K562 (cell line): ENCODE measurements at places on chromosomes 12 and 14.

DNA sequence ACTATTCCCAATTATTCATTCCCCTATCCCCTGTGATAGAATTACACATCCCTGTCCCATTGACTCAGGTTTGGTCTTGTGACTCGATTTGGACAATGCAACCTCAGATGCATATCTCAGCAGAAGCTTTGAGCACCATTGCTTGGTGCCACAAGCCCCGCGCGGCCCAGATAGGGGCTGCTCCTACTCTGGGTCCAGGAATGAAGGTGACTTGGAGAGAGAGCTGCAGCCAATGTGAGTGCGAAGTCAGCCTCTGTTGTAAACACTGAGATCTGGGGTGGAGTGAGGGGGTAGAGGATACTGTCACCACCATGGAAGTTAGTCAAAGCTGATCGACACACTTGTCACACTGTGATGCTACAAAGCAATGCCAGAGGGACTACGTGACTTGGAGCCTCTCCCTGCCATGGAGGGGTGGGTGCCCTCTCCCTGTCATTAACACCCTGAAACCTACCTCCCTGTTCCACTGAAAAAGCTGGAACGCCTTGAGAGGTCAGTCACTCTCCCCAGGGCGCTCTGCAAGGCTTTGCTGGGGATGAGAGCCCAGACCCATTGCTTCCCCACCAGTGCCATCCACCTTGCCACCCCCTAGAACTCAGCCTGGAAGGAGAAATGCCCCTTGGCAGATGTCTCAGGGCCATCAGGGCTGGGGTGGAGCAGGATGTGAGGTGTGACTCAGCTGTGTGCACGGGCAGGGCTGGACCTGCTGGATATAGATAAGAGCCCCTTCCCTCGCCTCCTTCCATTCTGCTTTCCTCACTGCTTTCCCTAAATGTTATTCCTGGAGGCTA is 6.6 kb upstream of the PLEK2 start:
- DNase-seq, result peak; percentile 83

DNA sequence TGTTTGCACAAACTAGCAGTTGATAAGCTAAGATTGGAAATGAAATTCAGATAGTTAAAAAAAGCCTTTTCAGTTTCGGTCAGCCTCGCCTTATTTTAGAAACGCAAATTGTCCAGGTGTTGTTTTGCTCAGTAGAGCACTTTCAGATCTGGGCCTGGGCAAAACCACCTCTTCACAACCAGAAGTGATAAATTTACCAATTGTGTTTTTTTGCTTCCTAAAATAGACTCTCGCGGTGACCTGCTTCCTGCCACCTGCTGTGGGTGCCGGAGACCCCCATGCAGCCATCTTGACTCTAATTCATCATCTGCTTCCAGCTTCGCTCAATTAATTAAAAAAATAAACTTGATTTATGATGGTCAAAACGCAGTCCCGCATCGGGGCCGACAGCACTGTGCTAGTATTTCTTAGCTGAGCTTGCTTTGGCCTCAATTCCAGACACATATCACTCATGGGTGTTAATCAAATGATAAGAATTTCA is 335.6 kb downstream of the TMEM121 start:
- DNase-seq, result no peak

GRCh38 chr12:103877288-103877687 is 36.3 kb upstream of the NT5DC3 start:
- no peak for DNase-seq

- DNase-seq, result no peak
Observed at GRCh38 chr12:52423035-52423434, 11.1 kb downstream of the KRT75 start.

- no peak for DNase-seq
Observed at GRCh38 chr12:120674097-120674636, 12.8 kb upstream of the MLEC start.

GRCh38 chr12:109697877-109698468 is 15.7 kb upstream of the FAM222A start:
- peak; percentile 78 for DNase-seq

DNA sequence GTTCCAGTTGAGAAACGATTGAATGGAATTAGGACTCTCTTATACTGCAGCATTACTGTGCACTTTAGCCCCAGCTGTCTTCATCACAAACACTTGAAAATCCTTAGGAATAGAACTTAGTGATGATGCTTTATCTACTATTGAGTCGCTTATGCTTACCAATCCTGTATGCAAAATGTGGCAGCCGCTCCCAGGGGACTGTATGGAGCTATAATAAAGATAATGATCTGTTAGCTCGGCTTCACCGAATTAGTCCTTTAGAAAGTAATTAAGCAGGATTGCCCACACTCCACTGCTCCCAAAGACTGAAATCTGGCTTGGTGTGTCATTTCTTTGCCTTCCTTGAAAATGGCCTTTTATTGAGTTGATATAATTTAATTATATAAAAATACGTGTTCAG is 10.6 kb downstream of the EML1 start:
- DNase-seq, result no peak

DNA sequence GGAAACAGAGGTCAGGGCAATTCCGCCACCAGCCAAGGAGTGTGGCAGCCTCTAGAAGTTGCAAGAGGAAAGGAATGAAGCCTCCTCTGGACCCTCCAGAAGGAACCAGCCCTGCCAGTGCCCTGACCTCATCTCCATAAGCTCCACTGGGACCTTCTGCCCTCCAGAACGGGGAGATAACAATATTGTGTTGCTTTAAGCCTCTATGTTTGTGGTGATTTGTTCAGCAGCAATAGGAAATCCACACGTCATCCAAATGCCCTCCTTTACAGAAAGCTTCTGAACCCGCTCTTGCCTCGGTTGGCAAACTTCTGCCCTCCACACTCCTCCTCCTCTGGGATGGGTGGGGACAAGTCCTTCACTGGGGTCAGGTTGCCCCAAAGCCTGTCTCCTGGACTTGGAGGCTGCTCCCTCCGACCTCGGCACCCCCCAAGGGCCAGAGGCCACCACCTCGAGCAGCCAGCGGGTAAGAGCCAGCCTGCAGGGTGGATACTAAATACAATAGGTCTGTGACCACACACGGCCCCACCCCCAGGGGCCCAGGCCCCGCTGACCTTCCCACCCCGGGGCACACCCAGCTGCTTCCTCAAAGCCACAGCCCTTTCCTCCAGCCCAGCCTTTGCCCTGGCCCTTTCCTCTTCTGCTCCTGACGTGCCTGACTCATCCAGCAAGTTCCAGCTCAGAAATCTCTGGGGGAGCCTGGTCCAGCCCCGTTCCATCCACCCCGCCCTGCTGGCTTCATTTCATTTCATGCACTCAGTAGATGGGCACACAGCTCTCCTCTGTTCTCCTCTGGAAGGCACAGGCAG is 58.7 kb upstream of the NCOR2 start:
- DNase-seq, result peak; percentile 70

GRCh38 chr12:125269276-125269675 is 204.0 kb downstream of the AACS start:
- no peak for DNase-seq

- DNase-seq, result no peak
Observed at GRCh38 chr14:79040790-79041189, 870.6 kb downstream of the NRXN3 start.

DNA sequence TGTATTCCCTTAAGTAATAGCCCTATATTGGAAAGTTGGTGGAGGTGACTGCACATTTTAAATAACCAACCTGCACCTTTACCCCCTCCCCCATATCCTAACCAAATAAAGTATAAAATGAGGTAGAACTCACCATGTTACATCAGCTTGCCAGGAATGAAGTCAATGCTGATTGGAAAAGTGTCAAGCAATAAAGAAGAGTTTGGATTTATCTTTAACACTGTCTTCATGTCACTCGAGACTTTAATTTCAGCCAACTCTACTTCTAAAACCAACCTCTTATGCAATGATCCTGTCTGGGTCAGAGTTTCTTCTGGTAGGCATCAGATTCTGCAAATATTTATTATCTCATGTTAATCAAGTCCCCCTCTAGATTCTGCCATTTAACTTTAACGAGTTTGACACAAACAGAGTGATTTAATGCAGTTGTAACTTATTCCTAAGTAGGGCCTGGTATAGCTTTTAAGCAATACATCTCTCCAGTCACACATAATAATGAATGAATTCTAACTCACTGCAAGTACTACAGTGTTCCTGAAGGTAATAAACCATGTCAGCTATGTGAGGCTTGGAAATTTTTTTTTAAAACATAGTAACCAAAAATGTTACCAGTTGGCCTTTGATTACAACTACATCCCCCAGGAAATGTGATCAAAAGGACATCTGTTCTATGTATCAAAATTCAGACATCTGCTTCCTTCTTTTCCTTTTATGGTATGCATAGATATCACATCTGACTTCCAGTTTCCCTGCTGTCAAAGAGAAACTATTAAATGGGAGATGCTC is 98.7 kb downstream of the ERGIC2 start:
- DNase-seq, result no peak

DNA sequence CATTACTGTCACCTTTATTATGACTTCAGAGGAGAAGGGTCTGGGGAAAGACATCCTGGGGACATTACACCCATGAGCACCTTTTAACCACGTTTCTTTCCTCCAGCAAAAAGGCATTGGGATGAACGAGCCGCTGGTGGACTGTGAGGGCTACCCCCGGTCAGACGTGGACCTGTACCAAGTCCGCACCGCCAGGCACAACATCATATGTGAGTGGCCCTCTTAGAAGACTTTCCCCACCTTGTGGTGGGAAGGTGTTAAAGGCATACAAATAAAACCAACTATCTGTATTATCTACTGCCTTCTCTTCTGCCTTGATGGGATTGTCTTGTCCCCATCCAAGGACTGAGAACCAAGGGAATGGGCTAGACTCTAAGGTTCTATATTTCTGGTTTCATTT is 6.0 kb downstream of the PSMD9 start:
- no peak for DNase-seq

- DNase-seq, result no peak
Observed at GRCh38 chr12:127133675-127134335, 1133.2 kb upstream of the TMEM132C start.

DNA sequence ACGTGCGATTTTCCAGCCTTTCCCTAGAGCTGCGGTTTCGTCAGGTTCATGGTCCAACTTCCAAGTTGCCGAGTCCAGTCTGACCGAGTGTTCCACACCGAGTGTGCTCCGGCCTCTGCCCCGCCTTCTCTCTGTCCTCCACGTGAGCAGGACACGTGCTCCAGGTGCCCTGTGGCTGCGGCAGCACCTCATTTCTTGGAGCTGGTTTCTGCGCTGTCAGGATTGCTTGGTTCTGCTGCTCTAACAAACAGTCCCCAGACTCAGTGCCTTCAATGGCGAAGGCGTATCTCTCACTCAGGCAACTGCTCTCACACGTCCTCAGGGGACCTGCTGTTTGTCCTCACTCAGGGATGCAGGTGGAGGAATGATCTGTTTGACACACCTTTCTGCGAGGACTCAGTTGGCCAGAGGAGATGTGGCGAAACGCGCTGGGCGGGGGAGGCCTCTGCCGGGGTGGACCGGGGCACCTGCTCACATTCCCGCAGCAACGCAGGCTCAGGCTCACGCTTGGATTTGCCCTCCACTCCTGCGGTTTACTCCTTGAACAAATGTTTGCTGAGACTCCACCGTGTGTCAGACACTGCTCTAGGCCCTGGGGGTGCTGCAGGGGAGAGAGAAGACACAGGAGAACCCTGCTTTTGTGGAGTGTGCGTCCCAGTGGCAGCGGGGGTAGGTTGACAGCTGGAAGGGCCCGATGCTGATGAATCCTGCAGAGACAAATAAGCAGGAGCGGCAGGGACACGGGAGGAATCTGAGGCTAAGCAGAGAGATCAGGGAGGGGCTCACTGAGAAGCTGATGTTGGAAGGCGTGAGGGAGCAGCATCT is 63.4 kb upstream of the FBRSL1 start:
- no peak for DNase-seq

- no peak for DNase-seq
Observed at GRCh38 chr12:9906873-9907272, 25.3 kb downstream of the CLEC2A start.

- DNase-seq, result no peak
Observed at GRCh38 chr12:109947521-109947920, 47.4 kb downstream of the TCHP start.

- DNase-seq, result no peak
Observed at GRCh38 chr12:79347866-79348265, 342.9 kb downstream of the PAWR start.

GRCh38 chr14:75088566-75089373 is 19.3 kb downstream of the ZC2HC1C start:
- peak; percentile 40 for DNase-seq

- no peak for DNase-seq
Observed at GRCh38 chr12:27578689-27579372, 54.8 kb downstream of the PPFIBP1 start.

DNA sequence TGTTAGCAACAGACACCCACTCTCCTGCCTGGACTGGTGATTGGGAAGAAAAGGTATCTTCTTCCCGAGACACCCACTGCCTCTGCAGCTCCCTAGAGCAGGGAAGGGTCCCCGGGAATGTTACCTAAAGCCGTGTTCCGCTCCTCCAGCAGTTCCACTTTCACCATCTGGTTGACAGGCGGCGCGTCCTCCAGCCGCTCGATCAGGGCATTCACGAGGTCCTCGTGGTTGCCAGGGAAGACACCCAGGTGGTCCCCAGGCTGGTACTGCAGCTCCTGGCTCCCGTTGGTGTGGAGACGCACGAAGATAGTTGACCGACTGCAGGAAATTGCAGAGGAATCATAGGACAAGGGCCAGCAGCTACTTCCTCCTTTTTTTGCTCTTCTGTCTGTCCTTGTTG is 44.2 kb upstream of the FBXO21 start:
- DNase-seq, result no peak

GRCh38 chr12:120204171-120204570 is 3.3 kb upstream of the RPLP0 start:
- no peak for DNase-seq

DNA sequence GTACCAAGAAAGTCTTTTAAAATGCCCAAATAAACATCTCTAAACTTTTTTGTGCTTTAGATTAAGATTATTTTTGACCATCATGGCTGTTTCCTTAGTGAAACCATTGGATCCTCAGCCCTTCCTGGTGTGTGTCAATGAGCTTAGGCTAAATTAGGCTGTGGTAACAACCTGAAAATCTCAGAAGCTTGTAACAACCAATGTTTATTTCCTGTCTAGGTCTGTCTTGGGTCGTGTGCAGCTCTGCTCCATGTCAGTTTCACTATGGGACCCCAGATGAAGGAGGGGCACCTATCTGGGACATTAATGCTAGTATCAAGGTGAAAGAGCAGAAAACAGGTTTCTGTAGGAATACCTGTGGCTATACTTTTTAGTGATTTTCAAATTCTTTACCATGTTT is 49.9 kb downstream of the KCNMB4 start:
- DNase-seq, result no peak

- no peak for DNase-seq
Observed at GRCh38 chr14:96097752-96098151, 58.6 kb downstream of the C14orf132 start.

GRCh38 chr14:104353221-104353920 is 215.0 kb downstream of the KIF26A start:
- no peak for DNase-seq

GRCh38 chr14:55625481-55625880 is 45.5 kb downstream of the KTN1 start:
- no peak for DNase-seq

DNA sequence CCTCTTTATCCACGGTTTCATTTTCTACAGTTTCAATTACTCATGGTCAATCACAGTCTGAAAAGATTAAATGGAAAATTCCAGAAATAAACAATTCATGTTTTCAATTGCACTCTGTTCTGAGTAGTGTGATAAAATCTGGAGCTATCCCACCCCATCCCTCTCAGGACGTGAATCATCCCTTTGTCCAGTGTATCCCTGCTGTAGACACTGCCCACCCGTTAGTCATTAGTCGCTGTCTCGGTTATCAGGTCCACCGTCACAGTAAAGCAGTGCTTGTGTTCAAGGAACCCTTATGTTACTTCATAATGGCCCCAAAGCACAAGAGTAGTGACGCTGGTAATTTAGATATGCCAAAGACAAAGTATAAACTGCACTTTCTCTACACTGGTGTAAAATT is 141.0 kb upstream of the LMNTD1 start:
- peak; percentile 25 for DNase-seq
